ENCODE measurements at places on chromosomes 3 and 15.
A peak's percentile ranks its signal among the peaks of the same experiment; 100 is the strongest.

DNA sequence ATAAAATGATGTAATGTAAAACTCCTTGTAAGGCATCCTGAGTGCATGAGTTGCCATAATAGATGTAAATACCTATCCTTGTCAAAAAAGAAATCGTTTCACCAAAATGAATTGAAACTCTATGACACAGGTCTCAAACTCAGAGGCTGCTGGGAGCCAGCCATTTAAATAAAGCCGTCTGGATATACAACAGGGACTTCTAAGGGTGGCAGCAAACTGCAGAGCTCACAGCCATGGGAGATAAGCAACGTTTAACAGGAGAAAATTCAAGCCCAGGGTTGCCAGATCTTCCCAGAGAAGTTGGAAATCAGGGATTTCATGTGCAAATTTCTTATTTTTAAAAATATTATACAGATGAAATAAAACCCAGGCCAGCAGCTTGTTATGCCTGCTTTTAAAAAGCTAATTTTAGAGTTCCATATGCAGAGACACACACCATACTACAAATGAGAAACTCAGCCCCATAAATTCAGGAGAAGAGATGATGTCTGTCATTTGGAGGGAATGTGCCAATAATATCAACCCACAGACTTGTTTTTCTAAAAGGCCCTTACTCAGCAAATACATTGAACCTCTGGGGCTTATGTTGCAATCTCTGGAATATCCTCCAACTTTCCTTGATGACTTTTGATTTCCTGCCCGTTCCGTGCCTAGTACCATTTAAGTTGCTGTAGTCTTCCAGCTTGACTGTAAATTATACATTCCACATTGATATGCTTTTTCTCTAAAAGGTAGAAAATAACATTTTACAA lies 75.6 kb downstream of the AQP9 start:
- DNase-seq: no peak

DNA sequence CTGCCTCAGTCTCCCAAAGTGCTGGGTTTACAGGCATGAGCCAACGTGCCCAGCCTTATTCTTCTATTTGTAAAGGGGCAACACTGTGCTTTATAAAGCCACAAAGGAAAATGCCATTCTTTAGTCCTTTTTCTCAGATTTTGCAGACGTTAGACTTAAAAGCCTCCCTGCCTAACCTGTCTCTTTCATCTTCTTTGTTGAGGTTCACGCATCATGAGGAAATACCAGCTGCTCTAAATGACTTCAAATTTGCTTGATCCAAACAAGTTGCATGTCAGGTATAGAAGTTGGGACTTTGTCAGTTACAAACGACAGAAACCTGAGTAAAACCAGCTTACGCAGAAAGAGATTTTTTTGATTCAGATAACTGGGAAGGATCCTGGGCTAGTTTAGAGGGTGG lies 51.1 kb upstream of the LRRFIP2 start:
- DNase-seq: no peak

GRCh38 chr3:106049821-106050220 lies 181.0 kb upstream of the CBLB start:
- peak; percentile 1 for DNase-seq

DNA sequence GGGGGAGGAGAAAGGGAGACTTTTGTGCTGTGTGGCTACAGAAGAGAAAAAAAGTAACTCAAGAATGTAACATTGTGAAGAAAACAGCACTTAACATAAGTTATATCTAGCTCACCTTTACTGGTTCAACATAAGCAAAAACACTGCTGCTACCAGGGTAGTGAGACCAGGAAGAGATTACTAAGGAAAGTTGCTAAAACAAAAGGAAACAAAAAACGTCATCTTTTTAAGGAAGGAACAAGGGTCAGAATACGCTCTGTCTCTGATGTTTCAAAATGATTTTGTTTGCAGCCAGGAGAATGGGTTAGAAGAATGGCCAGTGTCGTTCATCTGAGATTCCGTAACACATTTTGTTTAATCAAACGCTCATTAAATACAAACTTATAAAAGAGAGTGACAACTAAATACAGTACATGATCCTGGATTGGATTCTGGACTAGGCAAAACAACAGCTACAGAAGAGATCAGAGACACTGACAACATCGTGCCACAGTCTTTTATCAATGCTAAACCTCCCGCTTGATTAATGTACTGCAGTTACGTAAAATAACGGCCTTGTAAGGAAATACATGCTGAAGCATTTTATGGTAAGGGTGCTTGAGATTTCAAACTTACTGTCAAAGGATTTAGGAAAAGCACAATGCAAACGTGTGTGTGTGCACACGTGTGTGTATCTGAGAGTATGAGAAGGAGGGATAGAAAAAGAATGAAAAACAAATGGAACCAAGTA lies 67.7 kb downstream of the FOXP1 start:
- no peak for DNase-seq

DNA sequence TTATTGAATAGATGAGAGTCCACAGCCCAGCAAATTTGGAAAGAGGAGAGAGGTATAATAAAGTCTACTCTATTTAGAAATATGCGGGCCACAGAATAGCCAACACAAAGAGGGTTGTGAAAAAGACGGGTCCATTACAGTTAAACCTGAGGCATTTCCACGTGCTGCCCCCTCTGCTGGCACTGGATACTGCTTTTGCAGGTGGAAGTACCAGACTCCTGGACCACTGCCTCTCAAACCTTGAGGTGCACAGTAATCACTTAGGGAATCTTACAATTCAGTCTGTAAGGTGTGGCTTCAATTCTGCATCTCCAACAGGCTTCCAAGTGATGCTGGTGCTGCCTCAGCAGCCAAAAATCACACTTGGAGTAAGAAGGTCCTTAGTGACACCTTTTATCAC lies 3.0 kb upstream of the TFDP2 start:
- DNase-seq: no peak

GRCh38 chr3:108342837-108343486 lies 46.6 kb downstream of the HHLA2 start:
- no peak for DNase-seq

DNA sequence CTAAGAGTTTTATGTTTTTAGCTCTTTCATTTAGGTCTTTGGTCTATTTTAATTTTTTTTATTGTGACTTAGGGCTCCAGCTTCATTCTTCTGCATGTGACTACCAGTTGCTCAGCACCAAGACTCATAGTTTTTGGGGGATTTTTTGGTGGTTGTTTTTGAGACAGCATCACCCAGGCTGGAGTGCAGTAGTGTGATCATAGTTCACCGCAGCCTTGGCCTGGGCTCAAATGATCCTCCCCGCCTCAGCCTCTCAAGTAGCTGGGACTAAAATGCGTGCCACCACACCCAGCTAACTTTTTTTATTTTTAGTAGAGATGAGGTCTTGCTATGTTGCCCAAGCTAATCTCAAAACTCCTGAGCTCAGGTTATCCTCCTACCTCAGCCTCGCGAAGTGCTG lies 19.4 kb downstream of the CDV3 start:
- no peak for DNase-seq

DNA sequence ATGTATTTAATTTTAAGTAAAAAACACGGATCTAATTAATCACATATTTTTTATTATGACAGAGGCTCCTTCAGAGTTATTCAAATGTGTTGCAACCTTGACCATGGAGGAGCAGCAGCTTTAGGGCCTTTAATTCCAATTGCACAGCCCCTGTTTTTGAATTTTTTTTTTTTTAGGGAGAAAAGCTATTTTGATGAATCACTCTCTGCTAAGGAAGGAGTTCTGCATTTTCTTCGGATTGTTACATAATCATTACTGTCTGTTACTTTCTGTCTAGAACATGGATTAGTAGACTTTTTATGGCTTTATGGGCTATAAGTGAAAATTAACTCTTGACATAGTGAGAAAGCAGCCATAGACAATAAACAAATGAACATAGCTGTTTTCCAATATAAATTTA lies 90.8 kb downstream of the MCTP2 start:
- no peak for DNase-seq

- no peak for DNase-seq
Observed at GRCh38 chr3:138284079-138284478, 45.6 kb downstream of the NME9 start.

GRCh38 chr3:181358562-181358961 lies 353.2 kb upstream of the SOX2 start:
- DNase-seq: no peak

GRCh38 chr3:150130404-150131100 lies 159.9 kb upstream of the PFN2 start:
- DNase-seq: no peak

DNA sequence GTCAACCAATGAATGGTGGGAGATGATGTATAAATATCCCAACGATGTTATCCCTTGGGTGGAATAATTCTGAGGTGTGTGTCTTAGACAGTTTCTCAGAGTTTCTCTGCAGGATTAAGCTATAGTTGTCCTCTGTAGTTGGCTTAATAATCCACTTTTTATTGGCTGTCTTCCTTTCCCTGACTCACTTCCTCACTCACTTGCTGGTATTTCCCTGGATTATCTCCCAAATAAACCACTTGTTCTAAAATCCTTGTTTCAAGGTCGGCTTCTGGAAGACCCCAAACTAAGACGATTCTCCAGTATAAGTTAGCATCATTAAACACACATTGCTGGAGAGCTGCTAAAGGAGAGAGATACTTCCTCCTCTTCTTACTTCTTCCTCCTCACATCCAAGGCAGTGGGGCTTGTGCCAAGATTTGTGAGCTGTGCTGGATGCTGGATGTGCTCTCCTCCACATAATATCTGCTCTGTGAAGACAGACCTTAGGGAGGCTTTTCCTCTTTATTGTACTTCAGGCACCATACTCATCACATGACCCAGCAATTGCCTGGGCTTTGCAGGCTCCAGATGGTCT lies 22.5 kb upstream of the ROPN1 start:
- no peak for DNase-seq

DNA sequence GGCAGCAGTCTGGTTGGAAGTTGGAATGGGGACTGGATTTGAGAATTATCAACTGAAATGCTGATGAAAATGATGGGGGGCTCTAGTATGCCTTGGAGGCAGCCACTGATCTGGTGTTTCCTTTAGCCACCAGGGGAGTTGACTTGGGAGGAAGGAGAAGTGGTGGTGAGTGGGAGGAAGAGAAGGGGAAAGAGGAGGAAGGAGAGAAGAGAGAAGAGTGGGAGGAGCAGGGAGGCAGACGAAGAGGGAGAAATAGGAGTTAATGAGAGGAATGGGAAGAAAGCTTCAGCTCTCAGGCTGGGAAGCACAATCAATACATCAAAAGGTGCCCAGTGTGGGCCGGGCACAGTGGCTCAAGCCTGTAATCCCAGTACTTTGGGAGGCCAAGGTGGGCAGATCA lies 23.3 kb upstream of the HCN4 start:
- no peak for DNase-seq

DNA sequence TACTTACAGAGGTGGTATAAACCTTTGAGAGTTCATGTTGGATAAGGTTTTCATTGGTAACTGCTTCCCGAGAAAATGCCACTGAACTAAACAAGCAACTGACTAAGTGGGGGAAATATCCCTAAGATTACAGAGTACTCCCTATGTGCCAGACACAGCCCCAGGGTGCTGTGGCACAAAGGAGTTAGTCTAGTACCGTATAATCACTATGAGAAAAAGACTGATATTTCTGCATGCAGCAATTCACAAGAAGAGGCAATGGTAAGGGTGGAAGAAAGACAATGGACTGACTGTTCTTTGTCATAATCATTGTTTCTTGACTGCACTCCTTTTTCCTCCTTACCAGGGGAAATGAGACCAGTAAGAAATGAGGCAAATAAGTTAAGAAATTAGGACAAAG lies 20.0 kb upstream of the SLC25A26 start:
- DNase-seq: no peak

DNA sequence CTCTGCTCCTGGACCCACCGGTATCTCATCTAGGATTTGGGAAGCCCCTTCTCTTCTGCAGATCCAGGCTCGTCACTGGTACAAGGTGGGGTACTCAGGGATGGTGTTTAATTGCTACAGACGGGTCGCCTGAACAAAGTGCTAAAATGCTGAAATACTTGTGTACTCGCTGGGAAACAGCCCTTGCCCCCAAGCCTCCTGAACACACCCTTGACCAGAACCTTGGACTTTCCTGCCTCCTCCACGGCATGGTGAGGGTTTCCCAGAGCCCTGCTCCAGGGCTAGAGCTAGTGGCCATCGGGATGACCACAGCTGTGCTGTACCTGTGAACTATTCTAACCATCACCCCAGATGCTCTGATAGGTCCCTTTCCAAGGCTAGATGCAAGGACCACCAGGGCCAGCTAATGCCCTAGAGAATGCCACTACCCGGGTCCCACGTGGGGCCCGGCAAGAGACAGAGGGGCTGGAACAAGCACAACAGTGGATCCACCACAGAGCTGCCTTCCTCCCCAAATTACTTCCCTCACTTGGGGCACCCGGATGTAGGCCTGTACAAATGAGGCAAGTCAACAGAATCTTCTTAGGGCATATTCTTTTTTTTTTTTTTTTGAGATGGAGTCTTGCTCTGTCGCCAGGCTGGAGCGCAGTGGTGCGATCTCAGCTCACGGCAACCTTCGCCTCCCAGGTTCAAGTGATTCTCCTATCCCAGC lies 267.3 kb downstream of the FOXP1 start:
- DNase-seq: no peak

DNA sequence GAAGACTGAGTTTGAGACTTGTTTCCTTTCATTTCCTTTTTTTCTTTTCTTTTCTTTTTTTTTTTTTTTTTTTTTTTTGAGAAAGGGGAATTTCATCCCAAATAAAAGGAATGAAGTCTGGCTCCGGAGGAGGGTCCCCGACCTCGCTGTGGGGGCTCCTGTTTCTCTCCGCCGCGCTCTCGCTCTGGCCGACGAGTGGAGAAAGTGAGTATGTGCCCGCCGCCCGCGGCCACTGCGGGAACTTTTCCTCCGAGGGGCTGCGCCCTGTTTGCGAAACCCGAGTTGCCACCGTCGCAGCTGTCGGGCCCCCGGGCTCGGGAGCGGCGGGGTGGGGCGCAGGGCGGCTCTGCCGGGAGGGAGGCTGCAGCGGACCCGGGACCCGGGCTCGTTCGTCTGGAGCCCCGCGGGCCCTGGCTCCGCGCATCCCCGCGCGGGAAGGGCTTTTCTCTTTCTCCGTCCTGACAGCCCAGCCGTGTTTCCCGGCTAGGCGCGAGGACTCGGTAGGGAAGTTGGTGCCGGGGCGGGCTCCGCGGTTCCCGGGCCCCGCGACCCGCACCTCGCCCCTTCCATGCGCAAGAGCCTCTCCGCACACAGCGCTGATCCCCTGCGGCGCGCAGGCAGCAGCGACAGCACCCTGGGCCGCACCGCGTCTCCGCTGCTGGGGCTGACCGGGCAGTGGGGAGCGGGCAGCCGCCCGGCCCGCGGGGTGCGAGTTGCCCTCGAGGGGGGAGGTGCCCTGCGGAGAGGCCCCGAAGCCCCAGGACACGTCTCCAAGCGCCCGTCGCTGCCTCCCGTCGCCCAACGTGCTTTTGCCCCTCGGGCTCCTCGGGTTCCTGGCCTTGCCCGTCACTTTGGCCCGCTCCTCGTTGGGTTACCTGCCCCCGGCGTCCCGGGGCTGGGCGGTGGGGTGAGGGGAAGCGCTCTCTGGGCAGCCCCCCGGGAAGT lies 1.4 kb downstream of the IGF1R start:
- no peak for DNase-seq

DNA sequence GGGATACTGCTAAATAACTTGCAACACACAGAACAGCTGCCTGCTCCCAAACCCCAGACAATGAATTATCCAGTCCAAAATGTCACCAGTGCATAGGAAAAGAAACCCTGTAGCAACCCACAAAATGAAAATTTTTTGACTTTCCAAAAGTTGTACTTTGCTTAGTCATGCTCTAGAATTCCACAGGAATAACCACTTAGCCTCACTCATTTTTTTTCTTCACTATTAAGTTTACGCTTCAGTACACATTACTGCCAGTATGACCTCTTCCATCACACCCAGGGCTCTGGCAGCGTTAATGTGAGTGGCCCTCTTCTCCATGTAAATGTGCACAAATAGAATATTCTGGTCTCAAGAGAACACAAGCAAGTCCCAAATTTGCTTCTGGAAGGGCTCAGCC lies 259.8 kb downstream of the MAGI1 start:
- DNase-seq: no peak
